Stimulated activated CD4-positive, alpha-beta T cell treated with anti-CD3 and anti-CD28 coated beads, TNF-alpha, amount 100 ng/mL, for 1 hour (primary cell): ENCODE measurements at places on chromosomes 6 and 20.

GRCh38 chr20:16069389-16070010, 503.7 kb downstream of the KIF16B start:
- no peak for DNase-seq

DNA sequence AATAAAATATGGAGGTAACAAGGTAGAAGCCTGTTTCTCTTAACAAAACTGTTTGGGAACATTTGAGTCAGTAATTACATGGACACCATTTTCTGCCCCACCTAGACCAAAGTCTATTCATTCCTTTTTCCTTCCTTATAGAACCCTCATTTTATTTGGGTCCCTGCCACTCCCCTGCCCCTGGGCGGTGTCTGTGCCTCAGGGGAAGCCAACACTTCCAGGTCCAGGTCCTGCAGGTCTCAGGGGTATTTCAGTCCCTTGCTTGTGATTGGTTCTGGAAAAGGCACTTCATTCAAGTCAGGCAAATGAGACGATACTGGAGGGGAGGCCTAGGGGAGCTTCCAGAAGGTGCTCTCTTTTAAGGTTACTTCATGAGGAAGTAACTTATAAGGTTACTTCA, 42.3 kb downstream of the SLC35D3 start:
- no peak for DNase-seq

GRCh38 chr6:5378331-5378730, 117.0 kb downstream of the FARS2 start:
- DNase-seq = no peak

DNA sequence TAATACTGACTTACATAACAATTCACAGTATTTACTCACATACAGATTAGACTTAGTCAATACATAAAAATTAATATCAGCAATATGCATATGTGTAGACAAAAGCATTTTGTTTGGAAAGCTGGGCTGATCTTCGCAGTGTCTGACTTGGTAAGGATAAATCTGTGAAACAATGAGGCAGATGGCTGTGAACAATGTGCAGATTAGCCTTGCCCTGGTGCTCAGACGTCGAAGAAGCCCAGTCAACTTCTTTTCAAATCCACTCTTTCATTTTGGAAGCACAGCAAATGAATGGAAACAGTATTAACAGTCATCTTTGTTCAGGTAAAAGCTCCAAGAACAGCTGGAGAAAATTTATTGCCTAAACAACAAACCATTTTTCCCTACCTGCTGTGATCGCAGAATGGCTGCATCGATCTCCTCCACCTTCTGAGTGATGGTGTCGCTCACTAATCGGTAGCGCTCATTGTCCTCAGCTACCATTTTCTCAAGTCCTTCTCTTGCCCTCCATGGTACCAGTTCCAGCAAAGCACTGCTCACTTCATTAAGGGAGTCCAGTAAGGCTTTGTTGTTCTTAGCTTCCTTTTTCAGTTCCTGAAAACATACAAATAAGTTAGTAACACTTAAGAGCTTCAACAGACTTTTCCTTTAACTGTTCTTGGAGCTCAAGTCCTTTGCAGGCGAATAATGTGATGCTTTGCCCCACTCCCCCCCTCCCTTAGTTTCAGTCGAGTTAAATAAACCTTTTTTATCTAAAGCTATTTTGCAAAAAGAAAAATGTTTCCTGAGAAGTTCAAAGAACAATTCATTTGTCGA, 116.5 kb downstream of the DST start:
- no peak for DNase-seq

DNA sequence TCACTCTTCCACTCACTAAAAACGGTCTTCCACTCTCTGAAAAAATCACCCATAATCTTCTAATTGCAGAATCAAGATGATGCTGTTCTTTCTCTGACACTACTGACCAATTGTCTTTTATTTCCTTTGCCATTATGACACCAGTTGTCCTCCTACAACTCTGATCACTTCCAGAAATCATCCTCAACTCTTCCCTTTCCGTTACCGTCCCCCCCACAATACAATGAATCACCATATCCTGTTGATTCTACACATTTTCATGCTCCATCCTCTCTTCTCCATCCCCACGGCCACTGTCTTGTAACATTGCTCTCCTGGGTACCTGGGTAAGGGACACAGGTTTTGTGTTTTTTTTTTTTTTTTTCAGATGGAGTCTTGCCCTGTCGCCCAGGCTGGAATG, 2.5 kb upstream of the PPP2R5D start:
- no peak for DNase-seq

DNA sequence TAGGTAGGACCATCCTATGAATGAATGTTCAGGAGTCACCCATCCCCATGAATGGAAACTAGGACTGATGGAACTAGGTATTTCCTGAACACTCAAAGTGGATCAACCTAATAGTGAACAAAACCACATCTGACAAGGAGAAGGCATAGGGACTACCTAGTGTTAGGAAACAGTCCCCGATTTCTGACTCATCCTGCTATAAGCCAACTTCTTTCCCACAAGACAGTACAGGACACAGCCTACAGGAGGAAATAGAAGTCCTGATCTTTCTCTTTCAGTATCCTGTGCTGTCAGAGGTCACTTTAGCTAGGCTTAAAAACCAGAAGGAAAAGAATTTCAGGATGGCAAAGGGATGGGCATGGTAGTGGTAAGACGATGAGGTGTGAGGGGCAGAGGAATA, 19.5 kb upstream of the GMDS start:
- no peak for DNase-seq

DNA sequence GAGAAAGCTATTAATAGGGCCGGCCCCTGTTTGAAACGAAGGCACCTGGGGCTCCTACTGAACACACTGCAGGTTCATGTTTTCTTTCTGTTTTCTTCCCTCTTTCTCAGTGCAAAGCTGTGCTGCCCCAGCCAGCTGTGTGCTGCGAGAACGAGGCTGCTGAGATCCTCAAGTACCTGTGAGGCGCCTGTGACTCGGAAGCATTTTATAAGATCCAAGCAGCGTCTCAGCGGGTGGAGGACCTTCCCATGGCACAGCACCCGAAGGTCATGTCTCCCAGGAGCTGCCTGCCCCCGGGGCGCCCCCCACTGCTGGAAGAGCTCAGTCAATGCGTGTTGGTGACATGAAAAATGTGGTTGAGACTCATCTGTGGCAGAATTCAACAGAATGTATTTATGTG, 66.3 kb downstream of the SMOC2 start:
- DNase-seq = no peak

DNA sequence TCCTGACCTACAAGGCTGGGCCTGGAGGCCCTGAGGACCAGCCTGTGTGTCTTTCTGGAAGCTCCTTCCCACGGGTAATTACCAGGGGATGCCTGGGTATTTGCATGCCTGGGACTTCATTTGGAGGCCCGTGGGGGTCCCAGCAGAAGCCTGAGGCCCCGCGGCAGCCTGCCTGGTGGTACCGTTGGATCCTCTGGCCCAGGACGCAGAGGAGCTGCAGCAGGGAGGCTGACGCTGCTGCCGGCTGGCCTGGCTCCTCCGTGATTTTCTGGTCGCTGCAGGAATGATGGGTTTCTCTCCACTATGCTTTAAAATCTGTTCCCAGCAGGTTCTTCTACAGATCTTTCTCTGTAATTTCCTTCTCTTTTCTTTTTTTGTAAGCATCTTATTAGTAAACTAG, 6.5 kb downstream of the CABLES2 start:
- no peak for DNase-seq

GRCh38 chr6:29853245-29853644, 25.6 kb downstream of the HLA-G start:
- DNase-seq = no peak

- DNase-seq = no peak
Observed at GRCh38 chr6:13495112-13495776, 7.8 kb upstream of the GFOD1 start.

DNA sequence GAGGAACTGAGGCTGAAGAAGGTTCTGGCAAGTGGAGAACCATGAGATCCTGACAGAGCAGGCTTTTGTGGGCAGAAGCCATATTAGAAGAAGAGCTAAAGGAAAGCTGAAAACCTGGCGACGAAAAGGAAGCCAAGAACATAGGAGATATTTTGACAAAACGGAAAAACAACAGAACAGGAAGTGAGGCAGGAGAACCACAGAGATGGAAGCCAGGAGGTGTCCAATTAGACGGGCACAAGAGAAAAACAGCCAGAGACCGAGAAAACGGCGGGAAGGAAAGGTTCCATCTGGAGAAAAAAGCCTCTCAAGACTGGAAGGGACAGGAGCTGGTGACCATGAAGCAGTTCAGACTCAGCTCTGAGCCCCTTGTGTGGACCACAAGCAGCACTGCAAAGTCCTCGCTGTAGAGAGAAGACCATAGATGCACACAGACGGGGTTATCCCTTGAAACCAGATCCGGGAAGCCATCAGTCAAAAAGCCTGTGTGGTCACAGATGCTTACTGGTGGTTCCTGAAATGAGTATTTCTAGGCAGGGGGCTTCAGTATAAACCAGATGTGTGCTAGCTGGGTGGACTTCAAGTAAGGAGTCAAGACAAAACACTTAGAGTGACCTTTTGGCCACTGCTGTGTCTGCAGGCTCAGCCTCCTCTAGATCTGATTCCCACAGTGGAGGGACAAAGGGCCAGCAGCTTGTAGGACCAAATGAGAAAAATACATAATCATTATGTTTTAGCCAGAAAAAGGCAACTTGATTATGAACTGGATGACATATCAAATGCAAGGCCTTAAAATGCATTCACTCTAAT, 30.7 kb downstream of the SSR1 start:
- no peak for DNase-seq
